ENCODE measurements at places on chromosomes 13 and 19.

DNA sequence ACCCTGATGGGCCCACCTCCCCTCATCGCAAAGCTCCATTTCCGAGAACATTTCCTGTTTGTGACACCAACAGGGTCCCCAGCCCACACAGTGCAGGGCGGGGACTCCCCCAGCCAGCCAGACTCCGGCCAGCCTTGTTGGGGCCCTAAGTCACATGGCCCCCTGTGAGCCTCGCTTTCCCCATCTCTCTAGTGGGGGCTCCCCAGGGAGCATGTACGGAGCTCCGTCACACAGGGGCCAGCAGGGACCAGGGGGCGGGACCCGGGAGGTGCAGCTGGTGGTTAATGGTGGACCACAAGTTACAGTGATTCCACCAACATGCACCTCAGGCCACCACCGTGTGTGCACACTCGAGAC lies 1.7 kb downstream of the TBXA2R start:
- no peak for DNase-seq

GRCh38 chr13:110070046-110070445 lies 236.9 kb downstream of the COL4A1 start:
- DNase-seq = no peak

DNA sequence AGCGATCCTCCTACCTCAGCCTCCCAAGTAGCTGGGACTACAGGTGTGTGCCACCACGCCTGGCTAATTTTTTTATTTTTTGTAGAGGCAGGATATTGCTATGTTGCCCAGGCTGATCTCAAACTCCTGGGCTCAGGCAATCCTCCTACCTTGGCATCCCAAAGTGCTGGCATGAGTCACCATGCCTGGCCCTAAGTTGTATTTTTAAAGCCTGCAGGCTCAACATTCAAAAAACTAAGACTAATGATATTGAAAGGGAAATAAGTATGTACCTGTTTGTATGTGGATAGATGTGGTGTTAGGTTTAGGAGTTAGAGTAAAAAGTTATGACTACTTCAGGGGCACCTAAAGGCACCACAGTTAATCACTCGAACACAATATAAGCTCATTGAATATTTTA lies 5.4 kb upstream of the IPO5 start:
- no peak for DNase-seq

DNA sequence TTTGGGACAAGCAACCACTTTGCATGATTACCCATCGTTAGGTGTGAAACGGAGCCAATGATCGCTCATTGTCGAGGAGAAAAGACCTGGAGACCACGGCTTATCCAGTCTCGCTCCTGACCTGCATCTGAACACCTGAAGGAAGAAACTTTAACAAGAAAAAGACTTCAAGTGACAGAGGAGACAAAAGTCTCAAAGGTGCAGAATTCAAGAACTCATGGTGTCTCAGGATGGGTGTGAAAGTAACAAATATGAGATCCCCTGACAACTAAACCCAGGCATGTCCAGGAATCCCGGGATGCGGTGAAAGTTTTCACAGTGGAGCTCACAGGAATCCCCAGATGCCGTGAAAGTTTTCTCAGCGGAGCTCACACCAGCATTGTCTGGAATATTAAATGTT lies 6.3 kb upstream of the ATP11A start:
- DNase-seq = no peak

- peak; percentile 74 for DNase-seq
Observed at GRCh38 chr19:18282788-18283141, 1.3 kb upstream of the JUND start.

- DNase-seq = no peak
Observed at GRCh38 chr13:36313047-36313969, 15.7 kb upstream of the CCDC169 start.

- DNase-seq = peak; percentile 86
Observed at GRCh38 chr19:45508417-45508860, 1.2 kb downstream of the VASP start.

DNA sequence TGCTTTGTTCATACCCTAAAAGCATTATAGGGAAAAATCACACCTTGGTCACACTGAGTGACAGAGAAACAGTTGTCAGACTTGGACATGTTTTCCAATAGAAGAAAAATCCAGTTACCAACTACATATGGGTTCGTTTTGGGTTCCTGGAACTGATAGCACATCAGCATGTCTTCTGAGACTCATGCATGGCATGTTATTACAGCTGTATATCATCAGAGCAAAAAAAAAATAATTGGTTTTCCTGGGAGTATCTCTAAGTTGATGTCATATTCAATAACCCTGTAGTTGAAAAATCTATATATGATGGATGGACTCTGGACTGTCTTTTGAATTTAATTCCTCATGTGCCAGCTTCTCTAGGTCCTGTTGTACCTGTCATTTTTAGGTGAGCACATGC lies 211.6 kb downstream of the DNAJC15 start:
- DNase-seq = no peak

DNA sequence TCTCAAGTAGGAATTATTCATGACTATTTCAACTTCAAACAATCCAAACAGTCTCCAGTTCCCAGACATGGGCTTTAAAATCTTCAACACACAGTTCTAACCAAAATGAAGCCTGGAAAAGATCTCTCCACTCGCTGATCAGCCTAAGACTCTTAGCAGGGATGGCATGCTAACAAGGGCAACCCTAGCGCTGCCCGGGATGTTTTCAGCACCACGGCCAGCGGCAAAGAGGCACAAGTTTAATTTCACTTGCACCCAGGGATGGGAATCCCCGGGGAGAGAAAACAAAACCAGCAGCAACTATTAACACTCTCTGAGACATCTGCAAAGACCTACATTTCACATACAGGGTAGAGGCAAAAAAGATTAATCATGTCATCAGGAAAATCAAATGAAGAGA lies 43.0 kb downstream of the CACNA1A start:
- DNase-seq = peak; percentile 22

DNA sequence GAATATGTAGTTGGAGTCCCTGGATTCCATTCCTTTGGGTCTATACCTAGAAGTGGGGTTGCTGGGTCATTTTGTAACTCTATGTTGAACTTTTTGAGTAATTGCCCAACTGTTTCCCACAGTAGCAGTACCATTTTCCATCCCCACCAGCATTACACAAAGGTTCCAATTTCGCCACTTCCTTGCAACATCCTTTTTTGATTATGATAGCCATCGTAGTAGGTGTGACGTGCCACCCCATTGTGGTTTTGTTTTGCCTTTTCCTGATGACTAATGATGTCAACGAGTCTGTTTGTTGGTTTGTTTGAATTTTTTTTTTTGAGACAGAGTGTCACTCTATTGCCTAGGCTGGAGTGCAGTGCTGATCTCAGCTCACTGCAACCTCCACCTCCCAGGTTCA lies 3.3 kb upstream of the PEX11G start:
- no peak for DNase-seq

- DNase-seq = no peak
Observed at GRCh38 chr13:110713642-110713952, at the start of gene ING1. ING1 (plus strand) TSS chr13:110713700; CDS start chr13:110714150, 450 bp downstream.

- peak; percentile 99 for DNase-seq
Observed at GRCh38 chr19:39445196-39446111, at the start of gene SUPT5H. SUPT5H (plus strand) TSS chr19:39445582; CDS start chr19:39445891, 309 bp downstream.

- DNase-seq = no peak
Observed at GRCh38 chr13:57644106-57644505, 12.6 kb downstream of the PCDH17 start.

GRCh38 chr19:31392464-31392863 lies 43.2 kb upstream of the TSHZ3 start:
- DNase-seq = no peak

DNA sequence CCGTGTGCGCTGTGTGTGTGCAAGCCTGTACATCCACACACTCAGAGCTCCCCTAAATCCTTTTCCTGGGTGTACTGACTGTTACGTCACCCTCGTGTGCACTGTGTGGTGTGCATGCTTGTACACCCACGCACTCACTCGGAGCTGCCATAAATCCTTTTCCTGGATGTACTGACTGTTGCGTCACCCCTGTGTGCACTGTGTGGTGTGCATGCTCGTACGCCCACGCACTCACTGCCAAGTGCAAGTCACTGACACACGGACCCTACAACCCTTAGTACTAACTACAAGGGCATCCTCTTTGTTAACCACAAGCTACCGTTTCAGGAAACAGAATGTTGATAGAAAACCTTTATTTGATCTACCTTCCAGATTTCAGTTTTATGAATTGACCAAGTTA lies 983.4 kb downstream of the EFNB2 start:
- no peak for DNase-seq

DNA sequence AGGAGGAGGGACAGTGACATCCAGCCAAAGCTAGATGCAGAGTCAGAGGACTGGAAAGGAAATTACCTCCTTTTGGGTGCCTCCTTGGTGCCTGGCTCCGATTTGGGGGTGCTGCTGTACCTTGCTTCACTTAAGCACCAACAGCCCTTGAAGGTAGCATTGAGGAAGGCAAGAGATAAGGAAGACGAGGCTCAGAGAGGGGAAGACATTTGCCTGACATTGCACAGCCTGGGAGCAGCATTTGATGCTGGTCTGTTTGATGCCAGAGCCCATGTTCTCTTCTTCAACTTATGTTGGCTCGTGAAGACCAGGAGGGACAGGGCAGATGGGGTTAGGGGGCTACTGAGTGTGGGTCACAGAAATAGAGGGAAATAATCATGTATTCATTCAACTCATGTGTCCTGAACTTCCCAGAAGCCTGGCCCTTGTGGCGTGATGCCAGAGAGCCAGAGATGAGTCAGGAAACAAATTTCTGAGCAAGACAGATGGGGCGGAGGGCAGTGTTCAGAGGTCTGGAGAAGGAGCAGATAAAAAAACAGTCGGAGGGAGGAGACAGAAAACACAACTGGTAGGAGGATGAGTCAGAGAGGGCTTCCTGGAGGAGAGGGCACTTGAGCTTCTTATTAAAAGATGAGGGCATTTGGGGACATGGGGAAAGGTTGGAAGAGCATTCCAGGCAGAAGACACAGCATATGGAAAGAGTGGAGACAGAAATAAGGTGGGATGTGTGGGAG lies 3.0 kb upstream of the C19orf81 start:
- peak; percentile 51 for DNase-seq

DNA sequence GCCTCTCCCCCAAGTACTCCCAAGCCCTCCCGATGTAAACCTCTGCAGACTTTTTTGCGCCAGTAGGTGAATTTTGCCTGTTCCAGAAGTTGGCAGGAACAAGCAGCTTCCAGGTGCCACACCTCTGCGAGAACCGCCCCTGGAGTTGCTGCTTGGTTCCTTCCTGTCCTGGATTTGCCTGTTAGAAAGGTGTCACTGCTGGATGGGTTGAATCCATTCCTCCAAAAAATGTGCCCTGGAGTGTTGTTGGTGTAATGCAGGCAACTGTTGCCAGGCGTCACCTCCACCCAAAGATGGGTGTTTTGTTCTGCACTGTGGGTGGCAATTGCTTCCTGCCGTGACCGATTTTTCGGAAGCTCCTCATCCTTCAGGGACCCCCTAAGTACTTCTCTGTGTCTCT lies 5.7 kb downstream of the PGPEP1 start:
- DNase-seq = no peak

- DNase-seq = no peak
Observed at GRCh38 chr13:77596777-77597176, 61.3 kb downstream of the SCEL start.

All from hepatocyte (in vitro differentiated cells).